ENCODE measurements at places on chromosomes 3 and 15. TPM values are rescaled to one million over a fixed set of nuclear protein-coding genes. Genes with fewer than 3 reads are reported as not detected.

The TRIM71 gene
- total RNA-seq: not detected

DNA sequence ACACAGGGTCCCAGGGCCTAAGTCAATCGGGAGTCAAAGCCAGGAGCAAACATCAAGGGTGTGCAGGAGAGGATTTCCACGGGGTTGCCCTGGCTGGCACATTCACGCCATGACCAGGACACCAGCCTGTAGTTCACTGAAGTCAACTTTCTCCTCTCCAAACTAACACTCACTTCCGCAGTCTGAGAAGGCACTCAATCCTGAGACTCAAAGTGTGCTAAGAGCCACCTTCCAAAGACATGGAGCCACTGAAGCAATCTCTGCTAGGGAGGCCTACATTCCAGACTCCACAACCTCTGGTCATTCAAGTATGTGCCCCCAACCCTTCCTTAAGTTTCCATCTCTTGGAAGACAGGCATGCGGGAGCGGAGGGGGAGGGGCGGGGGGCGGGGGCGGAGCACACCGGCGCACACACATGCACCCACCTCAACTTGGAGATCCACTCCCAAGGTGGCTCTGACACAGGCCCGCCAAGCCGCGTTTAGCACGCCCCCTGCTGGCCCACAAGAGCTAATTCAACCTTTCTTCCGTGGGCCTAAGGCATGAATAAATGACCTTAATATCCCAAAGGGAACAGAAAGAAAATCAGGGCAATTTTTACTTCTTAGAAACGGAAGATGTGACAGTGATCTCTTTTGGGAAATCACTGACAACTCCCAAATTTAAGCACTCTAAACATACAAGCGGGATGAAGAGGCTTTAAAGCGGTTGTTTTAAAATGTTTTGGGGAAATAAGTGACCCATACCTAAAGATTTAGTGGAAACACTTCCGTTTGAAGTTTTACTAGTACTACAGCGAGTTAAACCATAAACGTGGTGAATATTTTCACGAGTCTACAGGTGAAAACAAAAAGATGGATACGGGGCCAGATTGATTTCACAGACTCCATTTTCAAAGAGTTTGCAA is 162.5 kb upstream of the CHRNA7 start:
- DNase-seq: peak; percentile 80

DNA sequence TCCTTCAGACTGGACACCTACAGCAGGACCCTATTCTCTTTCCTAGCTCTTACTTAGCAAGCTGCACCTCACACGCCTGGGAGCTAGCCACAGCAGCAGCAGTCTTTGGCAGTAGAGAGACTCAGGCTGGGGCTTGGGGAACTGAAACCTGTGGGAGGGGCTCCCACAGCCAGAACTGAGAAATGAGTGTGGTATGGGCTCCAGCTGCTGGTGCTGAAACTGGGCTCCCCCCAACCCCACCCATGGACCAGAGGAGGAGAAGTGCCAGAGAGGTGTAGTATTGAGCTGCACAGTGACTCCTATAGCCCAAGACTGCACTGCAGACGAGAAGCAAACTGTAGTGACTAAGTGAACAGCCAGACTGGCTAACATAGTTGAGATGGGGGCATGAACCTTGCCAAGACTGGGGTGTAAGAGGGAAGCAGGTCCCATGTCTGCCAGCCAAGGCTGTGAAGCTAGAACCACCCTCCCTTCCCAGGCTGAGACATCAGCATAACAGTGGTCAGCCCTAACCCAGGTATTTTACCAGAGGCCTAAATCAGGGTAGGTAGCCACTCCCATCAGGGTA is 62.5 kb downstream of the MYO5A start:
- DNase-seq: no peak

GRCh38 chr3:101950510-101950909 is 101.2 kb downstream of the NFKBIZ start:
- DNase-seq: peak; percentile 56
